ENCODE measurements at places on chromosomes 2 and 18.

DNA sequence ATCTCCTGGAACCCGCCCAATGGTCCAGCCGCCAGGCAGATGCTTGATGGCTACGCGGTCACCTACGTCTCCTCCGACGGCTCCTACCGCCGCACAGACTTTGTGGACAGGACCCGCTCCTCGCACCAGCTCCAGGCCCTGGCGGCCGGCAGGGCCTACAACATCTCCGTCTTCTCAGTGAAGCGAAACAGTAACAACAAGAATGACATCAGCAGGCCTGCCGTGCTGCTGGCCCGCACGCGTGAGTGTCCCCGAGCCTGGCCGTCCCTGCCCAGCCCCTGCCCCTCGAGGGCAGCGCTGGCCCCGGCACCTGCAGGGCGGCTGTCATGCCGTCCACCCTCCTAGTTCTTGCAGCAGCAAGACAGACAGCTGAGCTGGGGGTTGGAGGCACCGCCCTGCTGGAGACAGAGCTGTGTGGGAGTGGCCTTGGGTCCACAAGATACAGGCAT, 36.7 kb downstream of the MTERF4 start:
- no peak for DNase-seq

GRCh38 chr2:26809876-26810577, 24.2 kb downstream of the CENPA start:
- DNase-seq, result no peak

DNA sequence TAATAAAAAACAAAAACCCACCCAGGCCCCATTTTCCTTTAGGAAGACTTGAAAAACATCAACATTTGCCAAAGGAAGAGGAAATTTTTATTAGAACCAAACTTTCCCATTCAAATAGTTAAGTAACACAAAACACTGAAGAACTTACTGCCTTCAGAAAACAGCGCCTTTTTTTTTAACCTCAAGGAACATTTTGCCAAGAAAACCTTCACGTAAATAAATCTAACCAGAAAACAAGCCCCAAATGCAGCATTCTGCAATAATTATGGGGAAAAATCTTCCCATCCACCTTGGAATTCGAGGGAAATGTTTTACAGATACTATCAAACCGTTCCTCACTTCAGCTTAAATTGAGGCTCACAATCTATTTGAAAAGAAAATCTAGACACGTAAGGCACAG, 56.4 kb downstream of the ACVR1 start:
- DNase-seq, result no peak

DNA sequence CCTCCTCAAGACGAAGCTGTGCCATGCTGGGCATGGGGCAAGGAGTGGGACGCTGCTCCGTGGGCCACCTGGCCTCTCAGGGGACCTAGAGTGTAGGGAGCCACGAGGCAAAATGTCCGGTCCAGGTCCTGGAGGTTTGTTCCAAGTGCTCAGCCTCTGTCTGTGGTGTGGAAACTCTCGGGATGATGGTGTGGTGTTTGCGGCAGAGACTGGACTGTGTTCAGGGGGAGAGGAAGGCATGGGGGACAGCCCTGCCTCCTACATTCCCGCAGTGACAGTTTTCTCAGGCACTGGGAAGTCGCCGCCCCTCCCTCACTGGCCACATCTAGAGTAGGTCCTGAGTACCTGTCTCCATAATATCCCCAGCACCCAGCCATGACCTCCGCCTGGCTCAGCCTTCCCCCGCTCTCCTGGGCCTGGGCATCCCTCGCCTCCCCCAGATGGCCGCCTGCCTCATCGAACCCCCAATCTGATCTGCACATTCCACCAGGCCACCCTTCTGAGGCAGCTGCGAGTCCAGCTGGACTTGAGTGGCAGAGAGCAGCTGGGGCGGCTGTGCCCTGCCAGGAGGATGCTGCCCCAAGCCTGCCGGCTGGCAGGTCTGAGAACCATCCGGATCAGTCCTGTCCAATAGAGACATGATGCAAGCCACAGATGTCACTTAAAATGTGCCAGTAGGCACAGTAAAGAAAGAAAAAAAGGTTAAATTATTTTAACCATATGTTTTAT, 6.2 kb downstream of the KCNIP3 start:
- DNase-seq, result no peak

- no peak for DNase-seq
These were observed 473.2 kb upstream of the SPHKAP start for GRCh38 chr2:228654707-228655106.

- DNase-seq, result no peak
These were observed 140.0 kb downstream of the ZEB2 start for GRCh38 chr2:144379851-144380311.

- no peak for DNase-seq
These were observed 111.5 kb upstream of the SH3BP4 start for GRCh38 chr2:234840336-234840735.

DNA sequence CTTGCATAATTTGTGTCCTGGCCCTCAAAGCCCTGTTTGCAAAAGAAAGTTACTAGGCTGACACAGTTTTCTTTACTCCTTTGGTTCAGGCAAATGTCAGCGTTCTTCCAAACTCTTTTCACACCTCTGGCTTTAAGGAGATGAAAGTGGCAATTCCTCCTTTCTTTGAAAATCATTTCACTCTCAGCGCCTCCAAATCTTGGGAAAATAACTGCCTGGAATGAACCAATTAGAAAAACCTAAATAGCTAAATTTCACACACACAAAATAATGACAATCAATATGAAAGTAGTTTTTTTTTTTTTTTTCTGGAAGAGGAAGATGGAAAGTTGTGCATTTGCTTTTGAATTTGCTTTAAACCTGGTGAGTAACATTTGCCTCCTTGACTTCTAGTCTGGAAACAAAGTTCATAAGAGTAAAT, 1.7 kb downstream of the MEIS1 start:
- no peak for DNase-seq

- DNase-seq, result no peak
These were observed 37.5 kb upstream of the SH3RF3 start for GRCh38 chr2:109091526-109091925.

- DNase-seq, result no peak
These were observed 21.5 kb upstream of the FSHR start for GRCh38 chr2:49175831-49176230.

- DNase-seq, result no peak
These were observed 535.7 kb upstream of the CHAC2 start for GRCh38 chr2:53231908-53232307.

- DNase-seq, result no peak
These were observed 65.6 kb downstream of the ATP8B1 start for GRCh38 chr18:57737400-57738060.

DNA sequence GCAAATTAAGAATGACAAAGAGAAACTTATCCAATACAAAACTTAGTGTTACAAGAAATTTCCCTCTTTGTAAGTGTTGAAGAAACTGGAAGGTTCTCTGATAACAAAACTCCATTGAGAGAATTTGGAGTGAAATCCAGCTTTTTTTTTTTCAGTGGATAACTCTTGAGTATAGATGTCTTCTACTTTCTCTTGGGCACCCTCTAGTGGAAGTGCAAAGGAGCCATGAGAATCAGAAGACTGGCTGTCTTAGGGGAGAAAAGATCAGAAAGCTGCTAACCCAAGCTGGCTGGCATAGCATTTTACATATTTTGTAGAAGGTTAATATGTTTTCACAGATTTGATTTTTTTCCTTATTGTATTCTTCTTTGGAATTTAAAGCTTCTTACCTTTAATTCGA, 138.8 kb upstream of the SATB2 start:
- DNase-seq, result no peak

- no peak for DNase-seq
These were observed 28.6 kb upstream of the CETN1 start for GRCh38 chr18:551404-552061.

DNA sequence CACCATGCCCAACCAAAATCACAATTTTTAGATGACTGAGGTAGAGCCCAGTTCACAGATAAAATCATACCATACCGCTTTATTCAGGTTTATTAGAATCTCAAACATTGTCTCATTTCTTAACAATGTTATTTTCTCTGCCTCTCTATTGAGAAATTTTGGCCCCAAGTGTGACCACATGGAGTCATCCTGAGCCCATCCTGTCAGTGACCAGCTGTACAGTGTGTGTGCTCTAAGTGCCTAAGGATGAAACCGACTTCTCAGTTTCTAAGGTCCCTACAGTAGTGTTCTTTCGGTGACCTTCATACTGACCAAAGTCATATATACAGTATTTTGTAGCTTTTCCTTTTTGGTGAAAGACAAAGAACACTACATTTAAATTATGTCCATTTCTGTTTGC, 123.7 kb upstream of the MSTN start:
- DNase-seq, result no peak

DNA sequence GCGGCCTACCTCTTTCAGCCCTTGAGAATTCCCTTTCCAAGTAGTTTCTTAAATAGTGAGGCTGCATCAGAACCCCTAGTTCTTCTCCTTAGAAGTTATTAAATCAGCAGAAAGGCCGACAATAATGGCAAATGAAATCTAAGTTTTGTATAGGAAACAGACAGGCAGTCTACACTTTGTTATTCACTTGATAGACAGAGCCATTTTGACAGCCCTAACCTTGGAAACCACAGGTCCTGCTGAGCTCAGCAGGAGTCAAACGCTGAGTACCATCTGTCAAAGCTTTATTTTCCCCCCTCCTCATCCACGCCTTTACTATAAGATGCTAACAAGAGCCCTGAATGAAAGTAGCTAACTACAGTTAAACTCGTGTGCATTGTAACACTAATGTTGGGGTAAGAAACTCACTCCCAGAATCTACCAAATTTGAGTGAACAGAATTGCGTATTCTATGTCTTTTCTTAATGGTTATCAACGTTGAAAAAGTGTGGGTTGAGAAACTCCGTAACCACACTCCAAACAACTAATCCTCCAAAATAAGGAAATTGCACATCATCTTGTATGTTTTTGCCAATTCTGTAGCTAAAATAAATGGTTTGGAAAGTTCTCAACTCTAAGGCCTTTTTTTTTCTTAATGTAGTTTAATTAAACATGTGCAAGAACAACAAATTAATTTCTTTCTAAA, 90.6 kb upstream of the EFEMP1 start:
- no peak for DNase-seq

GRCh38 chr18:13501543-13501887, 224.8 kb downstream of the FAM210A start:
- DNase-seq, result no peak

- DNase-seq, result no peak
These were observed 23.9 kb upstream of the BOD1L2 start for GRCh38 chr18:57122936-57123510.

DNA sequence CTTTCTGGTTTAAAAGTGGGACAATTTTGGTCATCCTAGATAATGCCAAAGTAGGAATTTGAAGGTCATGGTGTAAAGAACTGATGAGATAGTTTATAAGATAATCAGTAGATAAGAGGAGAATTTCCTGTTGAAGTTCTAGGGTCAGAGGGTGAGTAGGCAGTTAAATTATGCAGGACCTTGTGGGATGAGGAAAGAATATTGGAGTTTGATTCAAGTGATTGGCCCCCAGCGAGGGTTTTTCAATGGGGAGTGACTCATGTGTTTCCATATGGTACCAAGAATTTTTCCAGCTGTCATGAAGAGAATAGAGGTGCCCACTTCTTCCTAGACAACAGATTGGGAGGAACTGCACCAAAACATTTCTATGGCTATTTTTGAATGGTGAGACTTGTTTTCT, 940.2 kb upstream of the ZEB2 start:
- DNase-seq, result no peak

GRCh38 chr2:238459081-238459629, 32.4 kb downstream of the ASB1 start:
- no peak for DNase-seq

- no peak for DNase-seq
These were observed 136.7 kb downstream of the DDX1 start for GRCh38 chr2:15728245-15728938.

- DNase-seq, result no peak
These were observed 713.8 kb downstream of the NRXN1 start for GRCh38 chr2:50318147-50318546.

DNA sequence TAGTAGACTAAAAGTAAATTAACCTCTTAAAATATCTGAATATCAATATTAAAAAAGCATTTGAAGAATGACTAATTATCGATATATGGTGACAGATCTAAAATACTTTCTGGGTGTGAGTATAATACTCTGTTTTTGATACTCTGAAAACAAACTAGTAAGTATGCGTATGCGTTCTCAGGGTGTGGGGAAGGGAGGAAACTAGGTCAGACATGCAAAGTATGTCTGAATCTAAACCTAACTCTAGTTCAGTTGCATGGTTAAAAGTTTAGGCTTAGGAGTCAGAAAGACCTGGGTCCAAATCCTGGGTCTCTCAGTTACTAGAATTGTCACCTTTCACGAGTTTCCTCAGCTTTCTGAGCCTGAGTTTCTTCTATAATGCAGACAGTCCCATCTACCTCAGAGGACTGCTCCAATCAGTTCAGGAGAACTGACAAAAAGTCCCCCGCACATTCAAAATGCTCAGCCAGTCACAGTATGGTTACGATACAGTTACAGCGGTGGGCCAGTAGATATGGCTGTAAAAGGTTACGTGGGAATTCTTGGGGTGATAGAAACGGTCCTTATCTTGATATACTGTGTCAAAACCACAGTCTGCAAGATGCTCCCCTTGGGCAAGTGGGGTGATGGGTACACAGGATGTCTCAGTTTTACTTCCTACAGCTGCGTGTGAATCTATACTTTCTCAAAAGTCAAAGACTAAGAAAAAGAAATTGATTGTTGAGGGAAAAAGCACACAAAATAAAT, 29.2 kb downstream of the UNC50 start:
- no peak for DNase-seq

DNA sequence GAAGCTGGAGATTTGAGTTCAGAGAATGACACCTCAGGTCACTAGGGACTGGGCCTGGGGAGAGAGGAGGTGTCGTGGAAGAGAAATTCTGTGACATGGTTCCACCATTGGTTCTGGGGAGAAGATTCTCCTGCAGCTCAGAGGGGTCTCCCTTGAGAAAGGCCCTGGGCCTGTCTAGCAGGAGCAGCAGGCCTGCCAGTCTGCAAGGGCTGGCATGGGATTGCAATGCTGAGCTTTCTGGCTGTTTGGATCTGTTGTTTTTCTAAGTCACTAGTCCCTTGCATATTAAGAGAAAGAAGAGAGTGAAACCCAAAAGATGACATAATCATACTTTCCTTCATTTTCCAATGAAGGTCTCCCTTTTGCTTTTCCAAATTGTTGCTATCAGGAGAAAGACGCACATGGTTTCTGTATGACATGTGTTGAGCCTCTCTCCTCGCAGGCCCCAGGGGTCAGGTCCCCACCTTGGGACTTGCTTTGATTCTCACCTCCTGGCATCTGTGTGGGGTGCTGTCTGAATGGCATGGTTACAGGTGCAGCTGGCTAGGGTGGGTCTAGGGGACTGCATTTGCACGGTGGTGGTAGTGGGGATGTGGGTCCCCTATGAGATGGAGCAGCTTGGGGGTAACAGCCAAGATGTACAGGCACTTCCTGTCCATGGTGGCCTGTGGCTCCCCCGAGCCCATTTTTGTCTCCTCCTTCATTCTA, 117.8 kb downstream of the GLI2 start:
- DNase-seq, result no peak

All from activated CD4-positive, alpha-beta T cell treated with anti-CD3 and anti-CD28 coated beads for 1 hour (primary cell).